ENCODE measurements at places on chromosomes 13 and 19.

GRCh38 chr19:15439078-15439799 is 10.5 kb downstream of the WIZ start:
- DNase-seq, result no peak

DNA sequence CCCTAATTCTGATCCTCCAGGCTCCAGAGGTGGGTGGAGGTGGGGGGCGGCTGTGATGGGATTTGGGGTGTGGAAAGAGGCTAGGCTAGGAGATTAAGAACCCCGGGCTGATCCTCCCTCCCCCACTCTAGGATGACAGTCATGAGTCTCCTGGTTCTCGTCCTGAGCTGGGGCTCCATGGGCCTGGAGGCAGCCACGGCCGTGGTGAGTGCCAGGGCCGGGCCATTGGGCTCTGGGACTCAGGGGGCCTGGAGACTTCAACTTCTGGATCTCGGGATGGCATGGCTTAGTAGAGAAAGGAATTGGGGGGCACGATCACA is 13.9 kb downstream of the TTYH1 start:
- no peak for DNase-seq

- no peak for DNase-seq
These were observed 2.3 kb upstream of the EFNA2 start for GRCh38 chr19:1283207-1283916.

GRCh38 chr13:95156208-95156607 is 145.0 kb downstream of the ABCC4 start:
- DNase-seq, result no peak

Measured in cardiac muscle cell (in vitro differentiated cells and primary cell).